Testis (tissue), 5 donors: ENCODE measurements at places on chromosomes 6 and 20.
A peak's percentile ranks its signal among the peaks of the same experiment; 100 is the strongest.

DNA sequence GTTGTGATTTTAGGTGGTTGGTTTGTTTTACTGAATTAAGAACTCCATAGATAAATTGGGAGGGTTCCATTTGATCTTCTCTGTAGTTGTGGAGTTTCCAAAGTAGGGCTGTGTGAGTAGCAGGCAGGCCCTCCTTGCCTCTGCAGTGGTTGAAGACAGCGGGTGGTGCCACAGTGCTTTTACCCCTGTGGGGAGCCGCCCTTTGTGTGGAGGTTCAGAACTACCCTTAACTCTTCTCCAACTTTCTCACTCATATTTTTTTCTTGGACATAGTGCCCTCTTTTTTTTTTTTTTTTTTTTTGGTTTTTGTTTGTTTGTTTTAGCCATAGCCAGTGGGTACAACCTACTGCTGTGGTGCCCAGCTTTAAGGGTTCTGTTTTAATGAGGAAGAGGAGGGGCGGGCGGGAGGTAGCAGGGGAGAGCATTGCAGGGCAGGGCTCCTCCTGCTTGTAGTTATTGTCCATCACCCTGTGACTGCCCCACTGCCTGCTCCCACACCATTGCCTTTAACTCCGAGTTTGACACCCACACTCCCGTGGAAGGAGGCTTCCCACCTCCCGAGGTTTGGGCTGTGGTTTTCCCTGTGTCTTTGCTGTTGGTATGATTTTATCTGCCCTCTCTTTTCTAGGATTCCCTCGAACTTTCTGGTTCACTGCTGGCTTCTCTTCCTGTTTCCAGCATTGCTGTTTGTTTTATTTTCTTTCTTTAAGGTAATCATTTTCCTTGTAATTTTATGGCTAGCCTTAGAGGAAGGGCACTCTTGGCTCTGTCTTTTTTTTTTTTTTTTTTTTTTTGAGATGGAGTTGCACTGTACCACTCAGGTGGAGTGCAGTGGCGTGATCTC, 50.7 kb downstream of the TIAM2 start:
- DNase-seq, result no peak

DNA sequence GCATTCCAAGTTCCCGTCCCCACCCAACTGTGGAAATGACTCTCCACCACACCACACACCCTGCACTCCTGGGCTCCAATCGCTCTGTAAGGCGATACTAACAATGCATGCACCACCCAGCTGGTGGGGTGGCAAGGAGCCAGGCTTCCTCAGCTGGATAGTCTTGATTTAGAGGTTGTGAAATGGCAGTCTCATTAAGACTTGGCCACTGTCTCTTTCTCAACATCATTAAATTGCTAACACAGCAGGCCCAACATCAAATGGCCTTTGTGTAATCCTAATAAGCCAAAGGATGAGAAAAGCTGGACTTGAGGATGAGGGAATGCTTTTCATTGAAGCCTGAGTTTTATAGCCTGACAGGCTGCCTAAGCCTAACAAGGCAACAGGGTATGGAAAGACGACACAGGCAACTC, 223.7 kb downstream of the GMDS start:
- DNase-seq, result peak; percentile 63

DNA sequence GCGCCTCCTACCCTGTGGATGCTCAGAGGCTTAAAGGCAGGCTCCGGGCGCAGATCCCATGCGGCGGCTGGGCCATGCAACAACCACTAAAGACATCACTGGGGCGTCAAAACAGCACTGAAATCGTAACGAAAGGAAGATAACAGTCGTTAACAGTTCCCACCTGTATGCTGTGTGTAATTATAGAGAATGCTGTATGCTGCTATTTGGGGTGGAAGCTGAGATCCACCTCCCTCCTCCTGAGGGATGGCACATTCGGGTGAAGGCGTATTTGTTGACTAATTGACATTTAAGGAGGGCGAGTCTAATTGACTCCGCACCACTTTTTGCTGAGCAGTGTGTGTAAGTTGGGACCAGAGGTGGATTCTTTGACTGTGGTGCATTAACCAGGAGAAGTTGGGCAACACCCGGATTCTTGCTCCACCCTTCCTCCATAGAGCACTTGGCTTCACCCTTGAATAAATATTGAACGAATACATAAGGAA, 687 bp downstream of the SLC35A1 start:
- peak; percentile 78 for DNase-seq

DNA sequence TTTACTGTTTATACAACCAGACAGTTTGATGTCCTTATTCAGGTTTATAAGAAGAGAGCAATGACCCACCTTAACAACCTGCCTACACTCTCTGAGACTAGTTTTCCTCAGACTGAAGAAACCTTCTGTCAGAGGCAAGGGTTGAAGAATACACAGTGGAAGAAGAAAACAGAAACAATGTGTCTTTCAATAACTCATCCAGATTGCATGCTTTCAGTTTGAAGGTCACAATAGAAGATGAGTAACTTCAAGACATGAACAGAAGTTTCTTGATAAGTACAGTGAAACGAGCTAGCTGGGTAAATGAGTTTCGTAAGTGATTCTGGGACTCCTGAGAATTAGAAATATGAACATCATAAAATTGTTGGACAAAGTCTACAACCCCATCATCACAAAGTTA, 141.7 kb downstream of the STXBP5 start:
- DNase-seq, result no peak

GRCh38 chr6:74925683-74926082, 280.2 kb downstream of the COL12A1 start:
- no peak for DNase-seq
